ENCODE measurements at places on chromosomes 2 and 18.

- DNase-seq, result no peak
Measured at GRCh38 chr2:152413228-152414030, 78.5 kb downstream of the FMNL2 start.

GRCh38 chr18:72700961-72701710, 157.0 kb upstream of the CBLN2 start:
- DNase-seq, result peak; percentile 13

DNA sequence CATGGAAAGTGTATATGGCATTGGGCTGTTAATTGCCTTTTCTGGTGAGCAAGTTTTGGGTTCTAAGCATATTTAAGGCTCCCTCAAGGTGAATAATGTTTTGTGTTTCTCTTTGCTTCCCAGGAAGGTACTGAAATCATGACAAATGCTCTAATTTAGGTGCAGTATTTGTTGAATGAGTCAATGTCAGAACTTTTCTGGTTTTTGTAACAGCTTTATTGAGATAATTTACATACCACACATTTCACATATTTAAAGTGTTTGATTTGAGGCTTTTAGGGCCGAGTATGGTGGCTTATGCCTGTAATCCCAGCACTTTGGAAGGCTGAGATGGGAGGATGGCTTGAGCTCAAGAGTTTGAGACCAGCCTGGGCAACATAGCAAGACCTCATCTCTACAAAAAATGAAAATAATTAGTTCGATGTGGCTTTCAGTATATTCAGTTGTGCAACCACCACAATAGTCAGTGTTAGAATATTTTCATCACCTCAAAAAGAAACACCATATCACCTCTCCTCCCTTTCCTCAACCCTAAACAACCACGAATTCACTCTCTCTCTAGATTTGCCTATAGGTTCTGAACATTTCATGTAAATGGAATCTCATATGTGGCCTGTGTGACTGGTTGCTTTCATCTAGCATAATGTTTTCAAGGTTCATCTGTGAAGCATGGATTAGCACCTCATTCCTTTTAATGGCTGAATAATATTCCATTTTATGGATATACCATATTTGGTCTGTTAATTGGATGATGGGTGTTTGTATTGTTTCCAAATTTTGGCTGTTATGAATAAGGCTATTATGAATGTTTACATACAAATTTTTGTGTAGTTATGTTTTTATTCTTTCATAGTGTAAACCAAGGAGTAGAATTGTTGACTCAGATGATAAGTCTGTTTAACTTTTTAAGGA, 54.9 kb downstream of the MGAT5 start:
- no peak for DNase-seq

- no peak for DNase-seq
Measured at GRCh38 chr18:12882453-12883371, 1.3 kb downstream of the PTPN2 start.

DNA sequence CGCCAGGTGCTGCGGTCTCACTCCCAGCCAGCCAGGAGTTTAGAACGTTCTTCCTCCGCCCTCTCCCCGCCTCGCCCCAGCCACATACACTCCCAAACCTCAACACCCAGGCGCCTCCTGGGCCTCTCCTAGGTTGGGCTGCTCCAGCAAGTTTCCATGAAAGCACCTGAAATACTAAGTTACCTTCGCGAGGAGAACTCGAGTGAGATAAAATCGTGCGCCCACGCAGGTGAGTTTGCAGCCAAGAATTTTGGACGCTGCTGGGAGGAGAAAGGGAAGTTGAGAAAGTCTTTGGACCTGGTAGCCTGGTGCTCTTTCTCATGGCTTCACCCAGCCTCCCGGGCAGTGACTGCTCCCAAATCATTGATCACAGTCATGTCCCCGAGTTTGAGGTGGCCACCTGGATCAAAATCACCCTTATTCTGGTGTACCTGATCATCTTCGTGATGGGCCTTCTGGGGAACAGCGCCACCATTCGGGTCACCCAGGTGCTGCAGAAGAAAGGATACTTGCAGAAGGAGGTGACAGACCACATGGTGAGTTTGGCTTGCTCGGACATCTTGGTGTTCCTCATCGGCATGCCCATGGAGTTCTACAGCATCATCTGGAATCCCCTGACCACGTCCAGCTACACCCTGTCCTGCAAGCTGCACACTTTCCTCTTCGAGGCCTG, at the start of gene GPR39:
Gene GPR39 (plus strand): TSS at position 83 of the 673 bp plus-strand sequence.
- no peak for DNase-seq

DNA sequence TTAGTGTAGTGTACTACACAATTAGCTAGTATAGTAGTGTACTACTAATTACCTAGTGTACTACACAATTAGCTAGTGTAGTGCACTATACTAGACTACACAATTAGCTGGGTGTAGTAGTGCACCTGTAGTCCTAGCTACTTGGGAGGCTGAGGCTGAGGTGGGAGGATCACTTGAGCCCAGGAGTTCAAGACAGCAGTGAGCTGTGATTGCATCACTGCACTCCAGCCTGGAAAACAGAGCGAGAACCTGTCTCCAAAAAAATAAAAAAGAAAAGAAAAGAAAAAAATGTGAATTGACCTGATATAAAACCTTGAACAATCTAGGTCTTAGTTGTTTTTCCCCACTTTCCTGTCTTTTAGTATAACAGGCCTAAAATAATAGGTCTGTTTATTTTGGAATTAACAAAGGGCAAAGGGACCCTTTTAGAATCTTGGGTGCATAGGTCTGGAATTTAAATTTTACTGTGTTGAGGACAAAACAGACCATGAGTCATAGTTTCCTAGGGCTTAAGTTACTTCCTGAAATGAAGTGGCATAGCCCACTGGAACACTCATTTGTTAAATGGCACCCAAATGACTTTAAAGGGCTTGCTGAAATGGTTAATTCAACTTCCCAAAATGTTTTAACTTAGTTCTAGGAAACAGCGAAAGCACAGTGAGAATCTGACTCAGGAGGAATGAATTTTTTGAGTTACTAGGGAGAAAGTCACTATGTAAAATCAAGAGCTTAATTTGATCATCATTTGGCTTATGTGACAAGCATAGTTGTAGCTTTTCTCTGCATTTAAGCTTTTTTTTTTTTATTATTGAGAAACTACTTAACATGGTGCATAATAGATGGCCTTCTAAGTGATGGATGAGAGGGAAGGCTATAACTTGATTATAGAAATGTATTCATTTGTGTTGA, 50.7 kb upstream of the ARL5A start:
- peak; percentile 56 for DNase-seq

- no peak for DNase-seq
Measured at GRCh38 chr2:158325031-158325781, 131.3 kb downstream of the CCDC148 start.

DNA sequence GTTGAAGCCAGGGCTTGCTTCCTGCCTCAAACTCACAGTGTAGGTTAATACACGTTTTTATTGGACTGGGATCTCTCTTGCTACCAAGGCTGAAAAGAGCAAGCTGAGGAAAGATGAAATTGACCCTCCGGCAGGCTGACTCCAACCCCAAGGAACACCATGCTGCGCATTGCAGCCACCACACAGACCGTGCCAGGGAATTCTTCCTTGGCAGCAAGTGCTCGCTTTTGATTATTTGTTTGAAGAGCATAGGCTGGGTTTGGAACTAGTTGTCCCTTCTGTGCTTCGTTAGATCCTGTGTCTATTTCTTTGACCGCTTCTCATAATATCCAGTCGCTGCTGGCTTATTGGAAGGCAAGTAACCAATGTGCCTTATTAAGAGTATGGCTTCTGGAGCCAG, 34.4 kb upstream of the DARS1 start:
- DNase-seq, result no peak

DNA sequence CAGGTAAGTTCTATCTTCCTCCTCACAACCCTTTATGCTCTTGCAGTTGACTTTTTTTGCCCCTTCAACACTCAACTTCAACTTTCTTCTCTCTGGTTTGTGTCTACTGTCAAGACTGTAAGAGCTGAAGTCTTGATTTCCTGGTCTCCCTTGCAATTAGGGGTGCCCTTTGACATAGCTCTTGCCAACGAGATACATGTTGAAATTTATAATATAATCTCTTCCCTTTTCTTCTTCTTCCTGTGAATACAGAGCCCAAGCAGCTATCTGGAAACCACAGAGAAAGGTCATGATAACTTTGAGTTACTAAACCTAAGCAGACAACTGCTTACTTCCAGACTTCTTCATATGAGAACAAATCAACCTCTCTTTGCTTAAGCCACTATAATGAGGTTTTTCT, 163.5 kb downstream of the MC4R start:
- no peak for DNase-seq

DNA sequence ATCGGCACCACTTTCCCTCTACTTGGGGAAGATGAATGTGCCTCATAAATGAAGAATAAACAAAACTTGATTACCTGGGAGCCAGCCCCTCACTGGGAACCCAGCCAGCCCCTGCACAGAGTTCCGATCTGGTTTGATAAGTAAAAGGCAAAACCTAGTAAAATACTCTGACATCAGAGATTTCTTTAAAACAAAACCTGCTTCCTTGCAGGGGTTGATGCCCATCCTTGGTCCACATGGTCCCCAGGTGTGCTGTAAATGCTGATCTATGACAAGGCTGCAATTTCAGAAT, 218.8 kb upstream of the APCDD1 start:
- DNase-seq, result no peak

DNA sequence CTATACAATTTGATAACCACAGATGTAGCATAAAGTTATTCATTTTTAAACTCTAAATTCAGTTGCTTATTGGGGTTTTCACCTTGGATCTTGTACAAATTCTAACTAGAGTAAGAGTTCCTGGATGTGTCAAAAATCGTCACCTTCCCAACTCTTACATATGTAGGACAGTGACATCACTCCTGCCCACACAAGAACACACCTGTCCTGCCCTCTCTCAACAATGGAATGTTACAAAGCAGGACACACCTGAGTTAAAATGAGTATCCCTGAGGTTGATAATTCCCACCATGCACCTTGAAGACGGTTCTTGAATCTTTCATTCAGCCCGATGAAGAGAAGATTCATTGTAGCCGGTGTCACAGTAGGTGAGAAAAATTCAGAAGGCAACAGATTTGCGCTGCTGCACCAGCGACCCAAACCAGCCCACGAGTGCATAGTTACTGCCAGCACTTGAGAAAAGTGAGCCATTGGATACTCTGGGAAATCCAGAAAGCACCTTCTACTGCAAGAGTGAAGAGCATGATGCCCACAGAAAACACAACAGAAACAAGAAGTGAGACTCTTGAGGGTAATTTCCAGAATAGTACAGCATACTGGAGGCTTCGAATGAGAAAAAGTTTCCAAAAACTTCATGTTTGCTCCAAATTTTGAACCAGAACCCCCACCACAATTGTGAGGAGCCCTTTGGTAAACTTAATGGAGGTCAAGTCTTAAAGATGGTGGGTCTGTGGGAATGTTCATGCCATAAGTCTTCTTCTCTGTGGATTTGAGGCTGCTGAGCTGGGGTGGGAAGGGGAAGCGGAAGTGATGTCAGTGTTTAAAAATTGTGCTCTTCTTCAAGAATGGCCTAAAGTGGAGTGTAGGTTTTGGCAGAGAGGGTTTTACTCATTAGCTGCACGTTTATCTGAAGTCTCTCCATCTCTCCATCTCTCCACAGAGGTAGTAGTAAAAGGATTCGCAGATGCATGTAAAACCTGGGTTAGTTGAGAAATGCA, 34.7 kb upstream of the ADAM23 start:
- DNase-seq, result no peak

DNA sequence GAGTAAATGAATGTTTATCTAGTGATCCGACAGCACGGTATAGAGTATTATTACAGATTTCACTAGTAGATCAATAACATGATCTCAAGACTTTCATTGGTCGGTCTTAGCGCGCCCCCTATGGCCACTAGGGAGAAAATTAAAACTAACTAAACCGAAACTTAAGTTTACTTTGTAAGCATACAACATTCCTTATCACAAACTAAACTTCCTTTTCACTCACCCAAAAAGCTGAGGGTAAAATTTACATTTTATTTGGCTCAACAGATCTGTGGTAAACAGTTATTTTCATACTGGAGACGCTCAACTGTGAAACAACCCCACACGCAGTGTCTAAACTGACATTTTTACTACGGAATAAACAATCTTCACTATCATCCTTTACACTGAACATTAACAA, 215.6 kb upstream of the MAP2 start:
- peak; percentile 25 for DNase-seq

- no peak for DNase-seq
Measured at GRCh38 chr2:231528636-231529030, 1.6 kb downstream of the NMUR1 start.

GRCh38 chr2:20052861-20053281, 1.4 kb upstream of the LAPTM4A start:
- DNase-seq, result no peak

DNA sequence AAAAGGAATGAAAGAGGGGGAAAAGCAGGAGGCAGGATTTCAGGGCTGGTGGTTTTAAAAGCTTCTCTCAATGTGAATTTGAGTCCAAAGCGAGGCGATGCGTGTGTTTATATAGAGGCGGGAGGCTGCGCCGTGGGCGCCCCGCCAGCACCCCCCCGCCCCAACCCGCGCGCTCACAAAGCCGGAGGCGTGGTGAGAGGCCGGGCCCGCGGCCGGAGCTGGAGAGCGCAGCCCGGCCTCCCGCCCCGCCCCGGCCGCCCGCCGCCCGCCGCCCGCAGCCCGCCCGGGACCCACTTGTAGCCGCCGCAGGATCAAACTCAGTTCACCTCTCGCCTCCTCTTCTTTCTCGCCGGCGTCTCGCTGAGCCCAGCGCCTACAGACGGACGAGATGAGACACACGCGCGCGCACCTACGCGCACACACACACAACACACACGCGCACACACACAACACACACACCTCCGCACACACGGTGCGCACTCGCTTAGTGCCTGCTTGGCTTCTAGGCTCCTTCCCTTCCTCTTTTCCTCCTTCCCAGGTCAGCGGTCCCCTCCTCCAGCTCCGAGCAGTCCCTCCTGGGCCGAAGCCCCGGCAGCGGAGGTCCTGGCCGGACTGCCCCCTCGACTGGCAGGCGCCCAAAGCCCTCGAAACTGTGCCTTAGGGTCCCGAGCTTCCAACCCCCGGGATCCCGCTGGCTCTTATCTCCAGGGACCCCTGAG, 1.3 kb upstream of the CYP26B1 start:
- DNase-seq, result no peak

DNA sequence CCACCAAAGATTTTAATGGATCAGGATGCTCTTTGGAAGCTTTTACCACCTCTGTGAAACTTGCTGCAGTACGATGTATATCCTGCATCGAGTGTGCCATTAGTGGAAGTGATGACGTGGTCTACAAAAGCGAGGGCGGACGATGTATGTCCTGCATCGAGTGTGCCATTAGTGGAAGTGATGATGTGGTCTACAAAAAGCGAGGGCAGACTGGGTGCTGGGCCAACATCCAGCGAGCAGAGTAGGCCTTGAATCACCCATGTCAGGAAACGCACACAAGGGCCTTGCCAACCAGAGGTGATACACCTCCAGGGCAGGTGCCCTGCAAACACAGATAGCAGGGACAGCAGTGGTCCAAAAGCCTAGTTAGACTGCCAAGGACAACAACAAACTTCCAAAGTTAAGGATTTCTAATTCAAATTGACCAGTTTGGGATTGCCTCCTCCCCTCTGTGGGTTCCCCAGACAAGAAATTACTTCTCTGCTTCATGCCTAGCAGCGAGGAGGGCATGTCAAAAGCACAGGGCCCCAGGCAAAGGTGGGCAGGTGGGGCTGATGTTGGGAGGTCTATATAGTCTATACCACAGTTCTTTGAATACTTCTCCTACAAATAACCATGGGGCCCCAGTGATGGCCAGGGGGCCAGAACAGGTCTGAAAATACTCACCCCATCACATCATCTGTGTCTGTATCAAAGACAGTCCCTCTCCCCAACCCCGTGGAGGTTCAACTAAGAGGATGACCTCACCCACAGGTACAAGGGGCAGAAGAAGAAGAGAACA, 70.2 kb downstream of the ADD2 start:
- no peak for DNase-seq

- no peak for DNase-seq
Measured at GRCh38 chr18:61738042-61738441, 154.8 kb downstream of the RNF152 start.
